ENCODE measurements at places on chromosomes 5 and 9.

DNA sequence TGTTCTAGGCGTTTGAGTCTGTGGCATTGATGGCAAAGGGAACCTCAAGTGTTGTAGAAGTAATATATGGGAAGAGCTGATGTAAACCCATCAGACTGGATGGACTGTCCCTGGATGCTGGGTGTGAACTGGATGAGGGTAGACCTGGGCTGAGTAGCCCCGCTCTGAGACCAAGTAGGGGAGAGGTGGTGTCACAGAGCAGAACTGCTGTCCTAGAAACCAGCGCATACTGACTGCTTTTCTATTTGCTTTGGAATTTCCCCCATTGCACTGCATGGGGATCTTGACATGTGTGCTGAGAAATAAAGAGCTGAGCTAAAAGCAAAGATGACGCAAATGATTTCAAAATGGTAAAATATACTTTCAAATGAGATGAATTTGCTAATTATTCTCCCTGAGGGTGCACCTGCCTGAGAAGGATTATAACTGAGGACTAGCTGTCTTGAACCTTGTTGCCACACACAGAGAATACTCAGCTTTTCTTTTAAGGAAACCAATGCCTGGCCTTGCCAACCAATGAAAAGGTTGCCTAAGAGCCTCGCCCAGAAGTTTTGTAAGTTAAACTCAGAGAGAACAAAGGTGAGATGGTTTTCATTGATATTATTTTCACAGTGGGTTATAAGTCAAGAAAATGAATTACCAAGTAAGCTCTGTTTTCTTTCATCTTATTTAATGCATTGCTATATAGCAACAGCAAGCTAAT lies 44.8 kb downstream of the NIM1K start:
- no peak for DNase-seq

DNA sequence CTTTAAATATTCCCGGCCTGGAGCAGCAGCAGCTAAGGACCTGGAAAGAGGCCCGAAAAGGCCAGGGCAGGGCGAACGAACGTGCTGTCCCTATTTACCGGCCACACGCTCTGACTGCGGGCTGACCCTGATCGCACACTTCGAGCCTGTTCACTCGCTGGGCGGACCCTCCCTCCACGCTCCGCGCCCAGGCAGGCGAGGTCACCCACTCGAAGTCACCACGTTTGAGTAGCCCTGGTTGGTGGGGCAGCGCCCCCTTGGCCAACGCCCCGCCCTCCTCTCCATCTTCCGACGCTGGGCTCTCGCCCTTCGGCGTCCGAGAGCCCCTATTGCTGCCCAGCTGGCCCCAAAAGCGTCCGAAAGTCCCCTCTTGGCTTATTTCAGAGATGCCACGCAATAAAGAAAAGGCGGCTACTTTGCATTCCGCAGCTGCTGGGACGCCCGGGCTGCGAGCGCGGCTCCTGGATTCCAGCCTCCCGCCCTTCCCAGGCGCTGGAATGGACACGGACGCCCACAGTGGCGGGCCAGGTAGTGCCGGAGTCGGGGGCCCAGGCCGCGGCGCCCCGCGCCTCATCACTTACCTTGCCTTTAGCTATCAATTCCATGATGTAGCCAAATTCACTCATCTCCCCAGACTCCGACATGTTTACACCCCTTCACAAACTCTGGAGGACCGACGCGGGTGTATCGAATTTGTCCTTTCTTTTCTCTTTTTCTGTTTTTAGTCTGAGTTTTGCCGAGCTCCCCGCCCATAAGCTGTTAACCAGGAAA lies 9.9 kb upstream of the TRIM36 start:
- DNase-seq, result no peak

DNA sequence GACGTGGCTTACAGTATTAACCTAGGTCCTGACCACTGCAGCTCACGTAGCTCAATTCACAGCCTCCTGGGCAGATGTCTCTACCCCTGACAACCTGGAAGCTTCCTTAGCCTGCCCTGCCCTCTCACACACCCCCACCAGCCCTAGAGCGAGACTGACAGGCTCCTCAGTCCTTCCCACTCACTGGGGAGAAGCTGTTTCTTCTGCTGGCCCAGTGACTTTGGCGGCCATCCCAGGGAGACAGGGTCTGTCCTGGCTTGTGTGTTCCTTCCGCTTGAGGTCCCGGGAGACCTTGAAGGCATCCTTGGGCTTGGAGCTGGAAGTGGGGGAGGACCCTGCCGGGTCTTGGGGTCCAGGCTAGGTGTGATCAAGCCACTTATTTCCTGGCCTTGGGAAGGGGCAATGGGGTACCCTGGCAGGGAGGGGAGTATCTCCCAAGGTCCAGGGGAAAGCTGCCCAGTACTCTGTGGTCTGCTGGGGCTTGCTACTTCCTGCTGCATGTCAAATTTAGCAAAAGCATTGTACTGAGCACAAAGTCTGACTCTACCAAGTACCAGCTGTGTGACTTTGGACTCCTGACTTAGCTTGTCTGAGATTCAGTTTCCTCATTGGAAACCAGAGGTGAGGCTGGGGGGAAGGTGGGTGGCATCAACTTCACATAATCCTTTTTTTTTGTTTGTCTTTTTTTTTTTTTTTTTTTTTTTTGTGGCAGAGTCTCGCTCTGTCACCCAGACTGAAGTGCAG lies 1.9 kb downstream of the MIGA2 start:
- DNase-seq, result no peak

GRCh38 chr9:40907657-40908624 lies 220.5 kb downstream of the FOXD4L6 start:
- DNase-seq, result no peak

DNA sequence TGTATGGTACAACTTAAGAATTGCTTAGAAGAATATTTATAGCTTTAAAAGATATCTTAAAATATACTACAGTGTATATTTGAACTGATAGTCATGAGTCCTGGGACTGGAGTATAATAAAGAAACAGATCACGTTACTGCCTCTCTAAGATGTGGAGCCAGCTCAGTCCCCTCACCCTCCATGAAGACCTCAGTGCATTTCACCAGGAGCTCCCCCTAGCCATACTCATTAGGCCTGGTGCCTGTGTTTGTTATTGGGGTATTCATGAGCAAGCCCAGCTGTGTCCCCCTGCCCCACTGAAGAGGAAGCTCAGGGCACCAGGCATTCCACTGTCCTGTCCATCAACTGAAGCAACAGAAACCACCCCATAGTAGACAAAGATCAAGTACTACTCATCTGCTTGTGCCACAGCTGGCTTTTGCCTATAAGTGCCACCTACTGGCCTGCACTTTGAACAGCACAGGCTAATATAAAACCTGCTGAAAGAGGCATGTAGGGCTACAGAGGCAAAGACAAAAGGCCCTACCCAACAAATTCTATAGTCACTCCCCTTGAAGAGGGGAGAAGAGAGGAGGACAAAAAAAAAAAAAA lies 850.2 kb upstream of the NUDT12 start:
- DNase-seq, result no peak

- no peak for DNase-seq
Observed at GRCh38 chr9:124688238-124688904, 82.7 kb downstream of the NR6A1 start.

DNA sequence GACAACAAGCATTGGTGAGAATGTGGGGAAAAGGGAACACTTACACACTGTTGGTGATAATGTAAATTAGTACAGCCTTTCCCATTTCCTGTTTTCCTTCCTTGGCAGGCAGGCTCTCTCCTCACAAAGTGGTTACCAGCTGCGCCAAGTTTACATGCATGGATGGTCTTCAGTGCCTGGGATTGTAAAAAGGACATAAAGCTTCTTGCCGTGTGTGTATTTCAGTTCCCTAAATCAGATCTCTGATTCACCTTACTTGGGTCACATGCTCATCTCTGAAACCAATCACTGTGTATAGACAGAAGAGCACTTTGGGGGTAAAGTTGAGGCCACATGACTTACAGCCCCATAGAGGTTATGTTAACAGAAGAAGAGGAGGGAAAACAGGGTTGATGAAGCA lies 92.8 kb downstream of the CAVIN4 start:
- DNase-seq, result no peak

DNA sequence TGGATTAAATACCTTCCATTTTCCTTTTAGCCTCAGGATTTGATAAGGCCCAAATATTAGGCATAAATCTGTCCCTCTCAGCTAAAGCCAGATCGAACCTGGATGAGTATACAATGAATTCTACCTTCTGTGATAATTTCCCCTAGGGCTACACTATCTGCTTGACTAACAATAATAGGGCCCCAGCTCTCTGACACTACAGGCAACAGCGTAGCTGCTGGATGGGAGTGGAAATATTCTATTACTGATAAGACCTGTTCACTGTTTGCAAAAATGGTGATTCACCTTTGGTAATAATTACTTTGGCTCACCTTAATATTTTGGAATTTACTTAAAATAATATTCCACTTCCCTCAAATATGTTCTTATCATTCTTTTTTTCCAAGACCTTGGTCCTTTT lies 644.2 kb upstream of the SEMA6A start:
- no peak for DNase-seq

DNA sequence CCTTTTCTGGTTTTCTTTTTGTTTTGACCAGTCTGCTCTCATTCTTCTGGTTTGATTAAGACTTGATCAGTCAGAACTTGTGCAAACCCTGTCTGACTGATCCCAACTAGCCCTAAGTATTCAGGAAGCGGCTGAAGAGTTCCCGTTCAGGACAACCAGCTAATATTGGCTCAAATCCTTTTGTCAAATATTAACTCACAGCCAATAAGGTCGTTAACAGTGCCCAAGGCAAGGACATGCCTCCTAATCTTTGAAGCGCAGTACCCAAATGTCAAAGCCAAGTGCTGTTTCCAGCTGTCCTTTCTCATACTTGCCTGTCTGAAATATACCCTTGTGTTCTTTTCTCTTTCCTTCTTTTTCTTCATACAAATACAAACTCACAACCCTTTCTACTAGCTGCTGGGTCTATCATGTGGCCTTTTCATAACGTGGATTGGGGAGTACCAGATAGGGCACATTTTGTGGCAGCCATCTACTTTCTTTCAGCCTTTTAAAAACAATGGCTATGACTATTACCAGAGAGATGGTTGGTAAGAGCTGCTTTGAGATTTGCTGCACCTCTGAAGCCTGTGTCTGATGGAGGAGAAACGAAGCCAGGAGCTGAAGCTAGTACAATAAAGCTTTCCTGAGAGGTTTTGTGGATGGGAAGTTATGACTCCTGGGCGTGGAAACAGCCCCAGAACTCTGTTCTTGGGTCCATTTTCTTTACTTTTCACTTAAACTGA lies 266.4 kb upstream of the ZNF608 start:
- no peak for DNase-seq

GRCh38 chr9:5857928-5858327 lies 25.0 kb upstream of the ERMP1 start:
- DNase-seq, result no peak

DNA sequence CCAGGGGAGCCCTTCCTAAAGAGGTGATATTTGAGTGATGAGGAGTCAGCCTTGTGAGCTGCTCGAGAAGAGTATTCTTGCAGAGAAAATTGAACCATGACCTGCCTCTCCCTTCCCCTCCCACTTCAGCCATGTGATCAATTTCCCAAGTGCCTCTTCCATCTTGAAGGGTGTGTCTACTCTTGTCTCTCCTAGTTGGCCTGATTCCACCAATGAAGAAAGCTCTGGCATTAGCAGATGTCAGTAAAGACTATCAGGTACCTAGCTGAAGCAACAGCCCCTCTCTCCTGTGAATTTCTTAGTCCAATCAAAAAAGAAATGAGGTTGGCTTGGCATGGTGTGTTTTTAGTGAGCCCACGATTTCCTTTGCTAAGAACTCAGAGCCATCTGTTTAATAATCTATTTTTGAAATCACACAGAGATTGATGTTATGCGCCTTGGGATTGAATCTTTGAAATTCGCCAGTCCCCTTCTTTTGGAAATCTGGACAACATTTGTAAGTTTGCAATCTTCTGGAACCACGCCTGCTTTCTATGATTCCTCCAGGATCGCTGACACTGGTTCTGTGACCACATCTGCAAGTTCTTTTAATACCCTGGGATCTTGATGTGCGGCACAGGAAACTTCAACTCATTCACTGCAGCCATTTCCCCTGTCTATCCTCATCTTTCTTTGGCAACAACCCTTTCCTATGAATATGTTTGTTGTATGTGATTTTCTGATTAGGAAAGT lies 404.6 kb downstream of the DMRT2 start:
- no peak for DNase-seq

DNA sequence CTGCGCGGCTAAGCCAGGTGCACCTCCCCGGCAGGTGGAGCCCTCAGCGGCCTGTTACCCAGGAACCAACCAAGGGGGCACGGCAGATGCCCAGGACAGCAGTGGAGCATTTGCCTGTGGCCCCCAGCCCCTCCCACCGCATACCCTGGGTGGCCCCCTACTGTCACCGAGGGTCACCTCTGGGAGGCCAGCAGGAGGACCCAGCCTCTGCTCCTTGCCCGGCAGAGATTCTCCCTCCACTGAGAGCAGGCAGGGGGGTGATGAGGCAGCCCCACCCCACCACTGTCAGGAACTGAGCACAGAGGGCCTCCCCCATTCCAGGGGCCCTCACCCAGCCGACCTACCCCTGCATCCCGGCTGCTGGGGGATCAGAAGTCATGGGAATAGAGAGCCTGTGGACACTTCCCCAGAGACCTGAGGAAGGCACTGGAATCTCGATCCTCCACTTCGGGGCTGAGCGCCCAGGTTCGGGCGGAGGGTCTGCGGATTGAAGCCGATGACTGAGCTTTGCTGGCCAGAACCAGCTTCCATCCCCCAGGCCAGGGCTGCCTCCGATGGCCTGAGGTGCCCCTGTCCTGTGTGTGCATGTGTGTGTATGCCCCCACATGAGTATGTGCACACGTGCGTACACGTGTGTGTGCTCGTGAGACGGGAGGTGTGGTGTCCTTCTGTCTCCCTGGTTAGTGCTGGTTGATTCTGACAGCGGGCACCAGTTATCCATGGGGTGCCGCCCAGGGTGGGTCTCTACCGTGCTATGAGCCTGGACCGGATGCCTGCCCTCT lies at the start of gene QRFP:
Gene QRFP (minus strand): TSS at position 580 of the 782 bp plus-strand sequence. CDS start 2,974 bp downstream, outside the sequence.
- no peak for DNase-seq

GRCh38 chr5:115160975-115161475 lies 8.7 kb downstream of the TRIM36 start:
- DNase-seq, result no peak

- no peak for DNase-seq
Observed at GRCh38 chr5:169655353-169655752, 18.3 kb downstream of the DOCK2 start.

DNA sequence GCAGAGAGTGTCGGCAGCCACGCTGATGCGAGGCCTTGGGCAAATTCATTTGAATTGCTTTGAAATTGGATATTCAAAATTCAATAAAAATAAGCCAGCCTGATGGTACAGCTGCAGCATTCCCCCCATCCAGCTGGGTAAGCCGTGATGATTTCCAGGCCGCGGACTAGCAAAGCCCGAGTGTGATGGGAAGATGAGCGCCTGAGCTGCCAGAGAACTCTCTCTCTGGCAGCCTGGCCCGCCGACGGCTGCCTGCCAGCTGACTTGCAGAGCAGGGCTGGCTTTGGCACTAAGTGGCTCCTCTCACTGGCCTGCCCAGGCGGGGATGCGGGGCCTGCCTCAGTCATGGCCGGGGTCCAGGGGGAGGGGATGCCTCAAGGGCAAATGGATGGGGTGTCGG lies 268.3 kb upstream of the WWC1 start:
- no peak for DNase-seq

GRCh38 chr9:127877566-127877998 lies at the start of gene AK1:
Gene AK1 (minus strand): TSS chr9:127877675. CDS start chr9:127874617, 3,058 bp downstream.
- no peak for DNase-seq

DNA sequence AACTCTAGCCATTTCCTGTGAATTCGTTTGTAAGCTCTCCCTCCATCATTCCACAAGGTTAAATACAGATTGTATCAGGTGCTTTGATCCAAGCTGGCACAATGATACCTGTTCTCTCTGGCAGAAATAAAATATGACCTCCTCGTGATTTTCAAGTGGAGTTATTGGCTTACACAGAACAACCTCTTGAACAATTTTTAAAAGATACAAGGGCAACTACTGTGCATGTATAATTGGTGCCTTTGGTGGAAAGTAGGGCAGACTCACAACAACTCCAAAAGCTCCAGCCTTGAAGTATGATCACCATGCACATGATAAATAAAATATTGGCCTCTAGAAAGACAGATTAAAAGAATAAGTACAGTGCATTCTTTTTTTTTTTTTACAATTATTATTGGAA lies 106.0 kb downstream of the SEMA6A start:
- DNase-seq, result no peak
